ENCODE measurements at places on chromosomes 12 and 14. TPM values are rescaled to one million over a fixed set of nuclear protein-coding genes. Genes with fewer than 3 reads are reported as not detected.

The CCDC88C gene
- 56.7 TPM for total RNA-seq

The STXBP6 gene
- total RNA-seq: not detected

The KCNC2 gene
- not detected for total RNA-seq

The FBXO34 gene
- 15.1 TPM for total RNA-seq

The BDKRB1 gene
- not detected for total RNA-seq

The SLC35F4 gene
- total RNA-seq: not detected

The MYL2 gene
- total RNA-seq: not detected

The KRT81 gene
- total RNA-seq: not detected

The HSP90AA1 gene
- 1,535 TPM for total RNA-seq

The KRT6B gene
- not detected for total RNA-seq

The SLC38A6 gene
- 4.0 TPM for total RNA-seq

The KRT83 gene
- total RNA-seq: not detected

The PTPN21 gene
- total RNA-seq: 0.16 TPM

The DPY19L2 gene
- 4.6 TPM for total RNA-seq

The EPYC gene
- not detected for total RNA-seq

The TMED8 gene
- total RNA-seq: 26.0 TPM

The TEX22 gene
- total RNA-seq: 0.56 TPM

The LTB4R gene
- total RNA-seq: 10.3 TPM

The CEP170B gene
- total RNA-seq: 4.7 TPM

The RFX4 gene
- total RNA-seq: not detected

All from activated naive CD8-positive, alpha-beta T cell treated with anti-CD3 and anti-CD28 coated beads for 36 hours (primary cell).